ENCODE measurements at places on chromosomes 2 and 18.

GRCh38 chr2:147665105-147665504, 179.7 kb upstream of the ACVR2A start:
- DNase-seq, result no peak

DNA sequence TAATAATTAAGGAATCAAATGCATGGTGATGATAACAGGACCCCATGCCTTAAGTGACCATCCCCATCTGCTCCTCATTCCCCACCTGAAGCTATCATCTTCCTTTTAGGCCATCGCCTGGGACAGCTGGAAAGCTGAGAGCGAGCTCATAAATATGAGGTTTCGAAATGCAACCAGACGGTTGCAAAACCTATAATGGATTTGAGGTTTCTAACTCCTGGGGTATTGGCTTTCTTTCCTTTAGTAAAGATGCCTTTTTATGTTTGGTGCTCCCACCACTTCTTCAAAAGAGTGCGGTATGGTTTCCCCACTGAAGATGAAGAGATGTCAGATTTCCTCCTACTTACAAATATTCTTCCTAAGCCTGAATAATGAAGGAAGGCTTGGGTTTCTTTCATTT, 1589.5 kb upstream of the PIK3C3 start:
- DNase-seq, result no peak

- DNase-seq, result no peak
Measured at GRCh38 chr2:159459279-159459678, 157.1 kb downstream of the BAZ2B start.

- DNase-seq, result no peak
Measured at GRCh38 chr2:14340703-14341102, 291.8 kb upstream of the LRATD1 start.

DNA sequence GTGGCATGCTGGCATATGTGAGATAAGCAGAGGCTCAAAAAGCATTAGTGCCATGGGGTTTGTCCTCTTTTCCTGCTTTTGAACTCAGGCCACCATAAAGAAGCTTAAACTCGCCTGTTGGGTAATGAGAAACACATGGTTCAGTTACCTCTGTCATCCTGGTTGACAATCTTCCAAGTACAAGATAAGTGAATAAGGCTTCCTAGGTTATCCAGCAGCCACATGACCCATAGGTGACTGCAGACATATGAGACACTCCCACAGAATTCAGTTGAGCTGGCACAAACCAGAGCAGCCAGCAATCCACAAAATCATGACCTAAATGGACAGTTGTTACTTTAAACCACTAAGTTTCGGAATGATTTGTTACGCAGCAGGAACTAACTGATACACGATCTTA, 97.3 kb downstream of the TACR1 start:
- DNase-seq, result no peak

GRCh38 chr2:72367530-72368225, 220.0 kb upstream of the CYP26B1 start:
- DNase-seq, result no peak

- DNase-seq, result no peak
Measured at GRCh38 chr2:46310446-46310845, 13.2 kb downstream of the EPAS1 start.

GRCh38 chr18:38313831-38314230, 748.2 kb upstream of the CELF4 start:
- DNase-seq, result no peak

DNA sequence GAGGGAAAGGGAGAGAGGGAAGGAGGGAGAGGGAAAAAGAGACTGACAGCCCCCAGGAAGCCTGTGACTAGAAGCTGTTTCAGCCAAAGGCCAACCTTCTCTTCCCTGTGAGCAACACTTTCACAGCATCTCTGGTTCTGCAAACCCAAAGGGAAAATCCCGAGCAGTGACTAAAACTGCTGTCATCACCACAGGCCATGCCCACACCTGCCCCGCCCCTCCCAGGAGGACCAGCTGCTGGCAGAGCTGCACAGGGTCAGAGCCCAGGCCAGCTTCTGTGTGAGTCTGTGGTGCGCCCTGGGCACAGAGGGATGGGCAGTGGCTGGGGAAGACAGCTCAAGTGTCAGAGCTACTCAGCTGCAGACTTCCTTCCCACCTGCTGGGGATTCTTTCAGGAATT, 64.9 kb upstream of the OTOS start:
- no peak for DNase-seq

DNA sequence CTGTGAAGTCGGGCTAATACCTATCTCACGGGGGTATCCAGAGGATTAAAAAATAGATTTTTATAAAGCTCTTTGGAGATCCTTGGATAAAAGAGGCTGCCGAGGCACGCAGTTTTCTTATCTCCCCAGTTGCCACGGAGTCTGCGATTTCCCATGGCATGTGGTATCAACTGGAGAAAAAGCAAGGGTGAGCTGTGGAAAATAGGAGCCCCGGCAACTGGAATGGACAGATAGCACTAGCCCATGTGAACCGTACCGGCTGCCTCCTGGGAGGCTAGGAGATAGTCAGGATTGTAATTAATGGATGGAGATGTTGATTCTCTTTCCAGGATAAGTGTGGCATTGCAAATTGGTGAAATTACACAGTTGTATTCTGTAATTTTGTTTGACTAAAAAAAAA, 407.6 kb upstream of the KCNH7 start:
- DNase-seq, result no peak

GRCh38 chr18:58845928-58846724, 18.6 kb upstream of the ZNF532 start:
- DNase-seq, result no peak

- DNase-seq, result no peak
Measured at GRCh38 chr18:38174594-38174993, 609.0 kb upstream of the CELF4 start.

DNA sequence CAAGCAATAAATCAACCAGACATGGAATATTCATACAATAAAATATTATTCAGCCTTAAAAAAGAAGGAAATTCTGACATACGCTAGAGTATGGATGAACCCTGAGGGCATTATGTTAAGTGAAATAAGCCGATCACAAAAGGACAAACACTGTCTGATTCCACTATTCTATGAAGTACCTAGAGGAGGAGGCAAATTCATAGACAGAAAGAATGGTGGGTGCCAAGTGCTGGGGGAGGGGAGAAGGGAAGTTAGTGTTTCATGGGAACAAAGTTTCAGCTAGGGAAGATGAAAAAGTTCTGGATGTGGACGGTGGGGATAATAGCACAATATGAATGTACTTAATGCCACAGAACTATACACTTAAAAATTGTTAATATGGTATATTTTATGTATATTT, 19.8 kb downstream of the SMAD7 start:
- no peak for DNase-seq

- peak; percentile 22 for DNase-seq
Measured at GRCh38 chr18:46073474-46074331, 1.6 kb upstream of the PSTPIP2 start.

- DNase-seq, result no peak
Measured at GRCh38 chr2:188524519-188525113, 232.9 kb downstream of the GULP1 start.

- no peak for DNase-seq
Measured at GRCh38 chr2:62178741-62179271, 17.1 kb upstream of the B3GNT2 start.

GRCh38 chr2:67215214-67216055, 181.7 kb upstream of the ETAA1 start:
- no peak for DNase-seq

GRCh38 chr18:25832001-25832604, 258.3 kb downstream of the SS18 start:
- no peak for DNase-seq

GRCh38 chr2:118954297-118955060, 12.5 kb downstream of the MARCO start:
- no peak for DNase-seq

DNA sequence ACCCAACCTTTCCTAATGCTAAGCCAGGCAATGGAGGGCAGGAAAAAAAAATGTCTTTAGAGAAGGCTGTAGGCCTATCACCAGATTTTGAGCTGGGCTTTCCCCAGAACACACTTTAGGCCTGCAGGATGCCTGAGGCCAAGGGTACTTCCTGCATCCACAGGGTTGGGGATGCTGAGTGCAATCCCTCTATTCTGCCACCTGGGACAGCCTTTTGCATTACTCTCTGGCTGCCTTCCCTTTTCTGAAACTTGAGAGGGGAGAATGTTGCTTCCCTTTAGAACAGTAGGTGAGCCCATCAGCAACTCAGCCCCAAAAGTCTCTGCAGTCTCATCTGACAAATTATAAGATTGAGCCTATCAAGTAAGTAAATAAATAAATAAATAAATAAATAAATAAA, 195.2 kb downstream of the SLC8A1 start:
- DNase-seq, result no peak

GRCh38 chr2:84481702-84482101, 22.6 kb upstream of the SUCLG1 start:
- DNase-seq, result no peak

DNA sequence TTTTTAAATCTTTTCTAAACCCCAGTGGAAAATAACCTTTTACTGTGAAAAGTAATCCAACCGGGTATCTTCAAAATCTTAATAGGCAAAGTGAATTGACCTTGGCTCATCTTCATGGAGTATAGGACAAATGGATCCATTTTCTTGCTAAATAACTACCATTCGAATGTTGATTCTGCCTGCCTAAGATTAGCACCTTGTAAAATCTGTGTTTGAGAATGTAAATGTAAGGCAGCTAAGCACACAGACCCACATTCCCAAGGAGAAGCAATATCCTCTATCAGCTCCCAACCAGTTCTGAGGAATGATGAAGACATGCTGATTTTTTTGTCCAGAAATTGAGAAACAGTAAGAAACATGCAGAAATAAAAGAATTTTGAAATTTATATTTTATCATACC, 509.8 kb upstream of the SMIM21 start:
- DNase-seq, result no peak

GRCh38 chr2:168816369-168816768, 13.9 kb downstream of the NOSTRIN start:
- DNase-seq, result no peak

DNA sequence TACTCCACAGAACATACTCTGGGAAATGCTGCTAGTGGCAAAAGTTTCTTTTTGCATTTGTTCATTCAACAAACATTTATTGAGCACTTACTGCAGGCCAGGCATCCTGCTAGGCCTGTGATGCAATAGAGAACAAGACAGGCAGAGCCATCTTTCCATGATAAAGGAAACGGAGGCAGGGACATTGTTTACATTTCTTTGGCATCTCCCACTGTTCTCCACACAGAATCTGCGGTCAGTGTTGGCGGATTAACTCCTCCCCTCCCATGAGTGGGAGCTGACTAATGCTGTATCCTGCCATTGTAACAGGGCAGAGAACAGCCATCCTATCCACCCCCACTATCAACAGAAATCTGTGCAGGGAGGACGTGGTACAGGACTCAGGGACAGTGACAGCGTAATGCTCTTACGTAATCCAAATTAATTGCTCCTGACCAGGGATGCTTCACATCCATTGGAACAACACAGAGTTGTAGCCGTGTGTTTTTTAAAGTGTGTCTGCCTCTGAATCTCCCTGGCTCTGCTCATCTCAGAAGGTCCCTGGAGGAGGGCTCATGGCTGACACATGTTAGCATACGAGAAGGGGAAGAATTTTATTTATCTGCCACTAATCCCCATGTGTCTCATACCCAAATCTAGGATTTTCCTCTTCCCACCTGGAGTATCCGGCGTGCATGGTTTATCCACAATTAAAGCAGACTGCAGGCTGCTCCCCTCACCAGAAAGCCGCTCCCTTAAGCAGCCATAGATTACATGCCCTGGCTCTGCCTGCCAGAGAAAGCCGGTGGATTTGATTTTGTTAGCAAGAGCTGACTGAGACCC, 32.3 kb downstream of the STEAP3 start:
- DNase-seq, result no peak

- DNase-seq, result no peak
Measured at GRCh38 chr2:98448441-98449145, 3.9 kb downstream of the INPP4A start.

DNA sequence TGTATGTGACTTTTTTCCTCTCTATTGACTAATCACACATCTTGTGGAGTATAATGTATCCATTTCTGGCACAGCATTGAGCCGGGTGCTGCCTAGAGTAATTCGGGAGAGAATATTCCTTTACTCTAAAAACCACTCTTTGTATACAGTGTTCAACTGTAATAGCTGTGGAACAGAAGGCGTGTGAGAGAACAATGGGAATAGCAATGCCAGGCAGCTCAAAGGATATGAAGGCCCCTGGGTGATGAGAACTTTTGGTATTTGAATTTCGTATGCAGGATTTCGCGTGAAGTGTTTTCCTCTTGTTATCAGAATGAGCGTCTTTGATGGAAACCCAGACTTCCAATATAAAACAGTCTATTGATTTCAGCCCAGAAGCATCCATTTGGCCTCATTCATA, 84.6 kb upstream of the MAP3K20 start:
- no peak for DNase-seq

DNA sequence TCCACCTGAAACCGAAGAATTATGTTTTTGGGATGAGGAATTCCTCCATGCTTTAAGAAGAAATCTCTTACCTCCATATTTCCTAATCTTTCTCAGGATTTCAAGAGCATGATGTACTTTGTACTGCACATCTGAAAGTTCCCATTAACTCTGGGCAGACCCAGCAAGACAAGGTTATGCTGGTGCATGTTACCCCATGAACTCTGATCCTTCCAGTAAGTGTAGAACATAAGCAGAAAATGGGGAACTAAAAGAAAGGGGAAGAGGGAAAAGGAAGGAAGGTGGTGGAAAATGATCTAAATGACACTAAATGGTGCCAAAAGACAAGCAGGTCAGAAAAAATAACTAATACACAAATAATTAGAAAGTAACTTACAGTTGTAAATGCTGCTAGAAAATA, 50.7 kb downstream of the STRN start:
- DNase-seq, result no peak

DNA sequence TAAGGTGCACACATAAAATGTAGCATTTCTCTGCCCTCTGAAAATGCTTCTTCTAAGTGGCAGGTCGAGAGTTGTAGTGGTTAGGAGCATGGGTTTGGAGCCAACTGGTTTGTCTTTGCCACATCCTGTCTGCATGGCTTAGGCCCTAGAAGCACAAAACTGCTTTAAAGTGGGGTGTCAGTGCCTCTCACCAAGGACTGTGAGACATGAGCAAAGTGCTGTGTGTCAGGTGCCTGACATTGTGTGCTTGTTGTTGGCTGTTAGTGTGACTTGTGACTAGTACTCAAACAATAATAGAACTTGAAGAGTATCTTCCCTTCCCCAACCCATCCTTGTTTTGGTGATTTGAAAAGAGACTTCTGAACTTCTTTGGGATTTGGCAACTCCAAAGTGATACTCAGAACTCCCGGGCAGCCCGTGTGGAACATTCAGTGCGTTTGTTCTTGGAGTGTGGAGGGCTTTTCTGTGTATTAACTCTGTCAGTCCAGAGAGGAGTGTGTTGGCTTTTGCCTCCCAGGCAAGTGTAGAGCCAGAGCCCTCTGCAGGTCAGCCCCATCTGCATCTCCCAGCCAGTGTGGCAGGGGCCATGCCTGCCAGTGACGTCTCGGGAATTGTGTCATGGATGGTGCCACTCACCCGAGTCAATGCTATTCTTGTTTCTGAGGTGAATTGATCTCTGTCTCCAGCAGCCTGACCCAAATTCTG, 5.0 kb downstream of the MGAT5 start:
- peak; percentile 22 for DNase-seq

- no peak for DNase-seq
Measured at GRCh38 chr2:230757476-230757875, 44.8 kb downstream of the CAB39 start.

GRCh38 chr2:22247466-22247865, 1123.7 kb downstream of the TDRD15 start:
- DNase-seq, result no peak

- no peak for DNase-seq
Measured at GRCh38 chr2:151043484-151043883, 218.2 kb downstream of the RBM43 start.

GRCh38 chr2:231361701-231362554, 33.6 kb upstream of the B3GNT7 start:
- DNase-seq, result no peak
